Amniotic stem cell (primary cell): ENCODE measurements at places on chromosomes 6 and 20.

GRCh38 chr20:11008444-11009033 lies 334.7 kb upstream of the JAG1 start:
- DNase-seq = no peak

- peak; percentile 27 for DNase-seq
Observed at GRCh38 chr6:158207422-158207788, 39.3 kb downstream of the GTF2H5 start.

GRCh38 chr6:23713211-23713610 lies 412.8 kb upstream of the NRSN1 start:
- DNase-seq = no peak

GRCh38 chr20:3646651-3647050 lies 16.5 kb downstream of the GFRA4 start:
- no peak for DNase-seq

GRCh38 chr20:20439602-20440190 lies 71.8 kb downstream of the INSM1 start:
- DNase-seq = no peak

DNA sequence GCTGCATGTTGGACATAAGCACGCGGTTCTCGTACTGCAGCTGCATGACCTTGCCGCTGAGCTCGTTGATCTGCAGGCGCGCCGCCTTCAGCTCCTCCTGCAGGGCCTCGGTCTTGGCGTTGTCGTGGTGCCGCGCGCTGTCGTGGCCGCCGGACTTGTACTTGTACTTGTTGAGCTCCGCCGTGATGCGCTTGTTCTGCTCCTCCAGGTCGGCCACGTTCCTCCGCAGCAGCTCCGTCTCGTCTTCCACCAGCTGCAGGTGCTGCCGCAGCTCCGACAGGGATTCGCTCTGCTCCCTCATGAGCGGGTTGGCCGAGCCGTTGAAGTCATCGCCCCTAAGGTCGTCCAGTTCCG lies 16.6 kb upstream of the KIAA0408 start:
- no peak for DNase-seq

DNA sequence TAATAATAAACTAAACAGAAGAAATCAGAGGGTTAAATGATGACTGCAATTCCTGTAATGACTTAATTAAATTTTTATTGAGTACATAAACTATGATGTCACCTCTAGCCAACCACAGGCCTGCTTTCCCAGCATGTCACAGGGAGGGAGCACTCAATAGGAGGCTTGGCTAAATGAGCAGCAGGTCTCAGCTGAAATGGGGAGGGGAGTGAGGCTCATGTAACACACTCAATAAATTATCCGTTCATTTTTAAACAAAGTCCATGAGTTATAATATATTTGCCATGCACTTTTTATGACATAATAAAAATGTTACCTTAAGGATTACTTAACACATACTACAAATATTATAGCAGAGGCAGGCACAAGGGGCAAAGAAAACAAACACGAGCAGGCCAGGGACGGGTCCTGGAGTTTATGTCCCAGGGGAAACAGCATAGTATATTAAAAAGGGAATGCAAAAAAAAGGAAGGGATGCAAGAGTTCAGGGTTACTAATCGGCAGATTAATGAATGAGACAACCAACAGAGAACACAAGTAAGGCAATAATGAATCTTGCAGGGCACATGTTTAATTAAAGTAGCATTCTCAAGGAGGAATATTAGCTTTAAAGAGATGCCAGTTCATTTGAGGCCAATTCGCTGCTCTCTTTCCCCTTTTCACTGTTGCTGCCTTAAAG lies 27.1 kb upstream of the FAM83C start:
- no peak for DNase-seq

GRCh38 chr6:37174515-37175331 lies 4.8 kb downstream of the PIM1 start:
- DNase-seq = no peak

DNA sequence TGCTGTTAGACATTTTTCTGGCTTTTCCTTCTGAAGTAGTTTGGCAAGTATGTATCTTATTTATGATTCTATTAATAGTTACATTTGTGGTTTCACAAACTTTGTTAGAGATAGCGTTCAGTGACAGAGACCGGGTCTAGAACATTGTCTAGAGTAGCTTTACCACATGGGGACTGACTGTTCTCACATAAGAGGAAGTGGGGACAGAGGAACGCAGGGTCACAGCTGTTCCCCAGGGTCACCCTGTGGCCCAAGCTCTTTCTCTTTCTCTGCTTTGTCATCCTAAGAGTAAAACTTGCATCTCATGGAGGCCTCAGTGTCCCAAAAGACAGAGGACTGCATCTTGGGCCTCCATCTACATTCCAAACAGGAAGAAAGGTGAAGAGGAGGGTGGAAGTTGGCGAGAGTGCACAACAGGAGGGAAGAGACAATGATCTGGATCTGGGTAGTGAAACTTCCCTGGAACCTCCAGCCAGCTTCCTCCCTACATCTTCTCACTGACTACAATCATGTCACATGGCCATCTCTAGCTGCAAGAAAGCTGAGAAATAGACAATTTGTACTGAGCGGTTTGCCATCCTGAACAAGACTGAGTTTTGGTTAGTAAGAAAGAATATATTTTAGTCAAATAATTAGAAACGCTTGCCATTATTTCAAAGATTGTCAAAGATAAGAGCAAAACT lies 645.8 kb upstream of the ARID1B start:
- DNase-seq = no peak

GRCh38 chr6:31900917-31901414 lies 920 bp downstream of the ZBTB12 start:
- DNase-seq = no peak

DNA sequence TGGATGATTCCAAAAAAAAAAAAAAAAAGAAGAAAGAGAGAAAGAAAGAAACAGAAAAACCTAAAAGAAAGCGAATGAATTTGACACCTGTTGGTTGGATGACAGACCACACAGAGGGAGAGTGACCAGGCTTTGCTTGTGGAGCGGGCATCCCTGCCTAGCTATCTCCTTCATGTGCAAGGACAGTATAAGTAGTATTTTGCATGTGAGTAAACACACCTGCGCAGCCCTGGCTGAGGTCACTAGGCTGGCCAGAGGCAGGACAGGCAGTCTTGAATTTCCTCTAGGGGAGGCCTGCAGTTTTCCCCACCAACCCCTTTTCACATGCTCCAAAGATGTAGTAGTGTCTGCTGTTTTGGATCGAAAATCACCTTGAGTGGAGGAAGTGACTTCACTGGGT lies 126.4 kb downstream of the CCDC170 start:
- no peak for DNase-seq

DNA sequence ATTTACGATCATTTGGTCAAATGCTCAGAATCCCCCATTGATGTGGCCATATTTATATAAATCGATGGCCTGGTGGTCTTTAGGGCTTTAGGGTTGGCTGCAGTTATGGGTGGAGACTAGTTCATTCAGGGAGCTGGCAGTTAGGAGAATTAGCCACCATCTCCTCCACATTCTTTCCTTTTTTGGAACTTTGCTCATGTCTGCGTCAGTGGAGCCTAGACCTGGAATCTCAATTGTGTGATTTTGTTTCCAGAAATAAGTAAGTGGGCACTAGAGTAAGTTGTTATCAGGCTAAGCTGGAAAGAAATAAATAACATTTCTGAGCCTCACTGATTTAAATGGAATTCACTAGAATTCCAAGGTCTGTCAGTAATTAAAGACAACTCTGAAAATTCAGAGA lies 29.0 kb upstream of the ELOVL5 start:
- DNase-seq = no peak

- DNase-seq = no peak
Observed at GRCh38 chr6:140670021-140670420, 1295.6 kb upstream of the CITED2 start.

- no peak for DNase-seq
Observed at GRCh38 chr20:15455279-15455678, 1117.9 kb upstream of the FLRT3 start.

DNA sequence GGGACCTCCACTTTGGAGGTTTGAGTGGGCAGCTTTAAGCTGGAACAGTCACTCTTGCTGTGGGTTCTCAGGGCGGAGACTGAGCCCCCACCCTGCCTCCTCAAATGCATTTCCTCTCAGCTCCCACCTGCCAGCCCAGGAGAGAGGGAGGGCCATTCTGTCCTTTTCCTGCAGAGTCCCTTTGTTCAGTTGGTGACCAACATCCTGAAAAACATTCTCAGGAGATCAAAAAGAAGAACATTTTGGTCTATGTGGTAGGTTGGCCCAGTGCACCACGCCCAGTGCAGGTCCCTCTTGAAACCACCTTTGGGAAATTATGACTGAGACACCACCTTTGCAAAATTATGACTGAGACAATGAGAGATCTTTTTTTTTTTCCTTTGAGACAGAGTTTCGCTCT lies 13.4 kb downstream of the SLC52A3 start:
- no peak for DNase-seq

DNA sequence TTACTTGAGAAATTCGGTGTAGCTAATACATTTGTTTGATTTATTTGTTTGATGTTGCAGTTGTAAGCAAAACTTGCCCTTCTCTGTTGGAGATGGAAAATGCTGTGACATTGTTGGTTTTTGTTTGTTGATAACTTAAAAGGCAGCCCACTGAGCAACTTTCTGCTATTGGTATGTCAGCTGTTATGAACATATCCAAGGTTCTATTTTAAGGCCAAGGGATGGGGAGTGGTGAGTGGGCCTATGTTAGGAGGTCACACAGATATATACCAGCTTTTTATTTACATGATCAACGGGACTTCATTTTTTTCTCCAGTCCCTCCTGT lies 5.7 kb downstream of the QKI start:
- DNase-seq = no peak

DNA sequence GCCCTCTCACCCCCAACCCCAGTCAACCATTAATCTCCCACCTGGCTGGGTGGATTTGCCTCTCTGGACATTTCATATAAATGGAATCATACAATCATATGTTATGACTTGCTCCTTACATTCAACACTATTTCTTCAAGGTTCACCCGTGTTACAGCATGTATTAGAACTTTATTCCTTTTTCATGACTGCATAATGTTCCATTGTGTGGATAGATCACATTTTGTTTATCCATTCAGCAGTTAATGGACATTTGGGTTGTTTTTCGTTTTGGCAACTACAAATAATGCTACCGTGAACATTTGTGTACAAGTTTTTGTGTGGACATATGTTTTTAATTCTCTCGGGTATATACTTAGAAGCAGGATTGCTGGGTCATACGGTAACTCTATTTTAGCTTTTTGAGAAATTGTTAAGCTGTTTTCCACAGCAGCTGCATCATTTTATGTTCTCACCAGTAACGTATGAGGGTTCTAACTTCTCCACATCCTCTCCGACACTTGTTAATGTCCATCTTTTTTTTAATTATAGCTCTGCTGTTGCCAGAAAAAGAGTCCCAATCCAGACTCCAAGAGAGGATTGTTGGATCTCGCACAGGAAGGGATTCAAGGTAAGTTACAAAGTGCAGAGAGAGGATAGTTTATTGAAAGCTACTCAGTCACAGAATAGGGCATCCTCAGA lies 15.9 kb upstream of the BNIP5 start:
- no peak for DNase-seq

DNA sequence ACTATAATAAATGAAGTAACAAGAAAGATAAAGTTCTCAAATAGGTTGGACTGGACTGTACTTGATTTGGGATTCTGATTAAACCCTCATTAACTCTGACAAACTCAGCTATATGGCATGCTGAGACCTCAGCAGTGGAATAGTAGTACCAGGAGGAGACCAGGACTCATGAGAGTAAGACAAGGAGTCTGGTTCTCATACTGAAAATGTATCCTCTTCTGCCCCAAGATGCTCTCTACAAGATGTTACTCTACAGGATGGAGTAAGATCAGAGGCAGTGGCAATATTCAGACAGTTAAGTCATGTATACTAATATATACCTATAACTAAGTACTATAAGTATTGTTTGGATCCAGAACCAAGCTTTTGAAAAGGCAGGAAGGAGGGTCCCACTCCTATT lies 31.9 kb upstream of the SYNCRIP start:
- no peak for DNase-seq

DNA sequence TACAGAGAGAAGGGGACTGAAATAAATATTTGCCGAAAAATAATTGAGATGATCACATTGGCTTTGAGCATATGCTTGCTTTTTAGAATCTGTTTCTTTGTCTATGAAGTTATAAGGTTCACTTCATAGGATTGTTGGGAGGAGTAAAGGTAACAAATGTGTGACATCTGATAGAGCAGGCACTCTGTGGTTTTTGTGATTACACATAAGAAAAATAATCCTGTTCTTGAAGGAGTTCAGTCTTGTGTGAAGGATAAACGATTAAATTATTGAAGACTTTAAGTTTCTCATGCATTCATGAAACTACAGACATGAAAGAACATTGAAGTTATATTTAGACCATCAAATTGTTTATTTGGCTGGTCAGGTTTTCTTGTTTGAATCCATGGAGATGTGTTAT lies 45.0 kb downstream of the QKI start:
- DNase-seq = no peak

- DNase-seq = no peak
Observed at GRCh38 chr6:68527691-68528090, 107.4 kb upstream of the ADGRB3 start.

GRCh38 chr20:48592107-48592940 lies 235.5 kb downstream of the PREX1 start:
- DNase-seq = no peak

DNA sequence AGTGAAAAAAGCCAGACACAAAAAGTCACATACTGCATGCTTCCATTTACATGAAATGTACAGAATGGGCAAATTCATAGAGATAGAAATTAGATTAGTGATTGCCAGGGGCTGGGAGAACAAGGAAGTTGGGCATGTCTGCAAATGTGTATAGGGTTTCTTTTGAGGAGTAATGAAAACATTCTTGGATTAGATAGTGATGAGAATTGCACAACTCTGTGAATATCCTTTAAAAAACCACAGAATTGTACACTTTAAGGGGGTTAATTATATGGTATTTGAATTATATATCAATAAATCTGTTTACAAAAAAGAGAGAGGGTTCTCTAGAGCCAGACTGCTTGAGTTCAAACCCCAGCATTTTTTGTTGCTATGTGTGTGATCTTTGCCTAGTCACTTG lies 188.1 kb downstream of the CDC5L start:
- no peak for DNase-seq

DNA sequence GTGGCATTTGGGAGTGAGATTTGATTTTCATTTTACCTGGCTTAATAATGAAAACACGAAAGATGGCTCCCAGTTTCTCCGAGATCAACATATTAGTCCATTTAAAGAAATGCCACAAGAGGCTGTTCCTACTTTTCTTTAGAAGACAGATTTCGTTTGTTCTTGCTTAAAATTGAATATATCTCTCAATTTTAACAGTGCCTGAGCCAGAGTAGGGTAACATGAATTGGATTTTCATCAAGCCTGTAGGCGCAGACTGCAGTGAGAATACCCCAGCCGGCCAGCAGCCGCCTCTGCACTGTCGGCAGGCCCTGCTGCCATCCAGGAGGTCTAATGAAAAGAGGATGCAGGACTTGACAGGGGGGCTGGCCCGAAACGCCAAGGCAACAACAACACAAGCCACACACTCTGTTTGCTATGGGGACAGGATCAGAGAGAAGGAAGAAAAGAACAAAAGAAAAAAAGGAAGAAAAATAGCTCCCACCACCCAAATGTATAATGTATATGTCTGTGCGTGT lies 72.5 kb downstream of the PPP1R3G start:
- no peak for DNase-seq
